Liver (tissue), 10 donors: ENCODE measurements at places on chromosomes 1 and 21.

DNA sequence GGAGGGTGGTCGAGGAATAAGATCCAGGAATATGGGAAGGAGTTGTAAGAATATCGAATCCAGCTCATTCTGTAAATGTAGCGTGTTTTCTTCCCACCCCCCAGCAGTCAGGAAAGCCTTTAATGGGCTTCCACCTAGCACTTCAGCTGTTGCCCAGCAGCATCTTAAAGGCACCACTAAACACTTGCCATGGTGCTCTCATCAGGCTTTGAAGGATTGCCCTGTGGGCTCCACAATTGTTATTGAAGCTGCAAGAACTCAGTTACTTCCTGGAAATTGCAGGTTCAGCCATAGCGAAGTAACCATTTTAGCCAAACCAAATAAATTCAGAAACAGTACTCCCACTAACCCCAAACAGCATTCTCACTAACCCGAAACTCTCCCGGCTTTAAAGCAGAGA, 511.2 kb downstream of the PLPP3 start:
- no peak for DNase-seq

GRCh38 chr1:22767852-22768251, 57.2 kb downstream of the EPHB2 start:
- DNase-seq: no peak

GRCh38 chr1:176444286-176444685, 18.7 kb upstream of the PAPPA2 start:
- no peak for DNase-seq

- no peak for DNase-seq
Measured at GRCh38 chr1:167447521-167448136, 70.7 kb downstream of the CD247 start.

GRCh38 chr1:95655321-95656020, 421.5 kb downstream of the RWDD3 start:
- DNase-seq: no peak

DNA sequence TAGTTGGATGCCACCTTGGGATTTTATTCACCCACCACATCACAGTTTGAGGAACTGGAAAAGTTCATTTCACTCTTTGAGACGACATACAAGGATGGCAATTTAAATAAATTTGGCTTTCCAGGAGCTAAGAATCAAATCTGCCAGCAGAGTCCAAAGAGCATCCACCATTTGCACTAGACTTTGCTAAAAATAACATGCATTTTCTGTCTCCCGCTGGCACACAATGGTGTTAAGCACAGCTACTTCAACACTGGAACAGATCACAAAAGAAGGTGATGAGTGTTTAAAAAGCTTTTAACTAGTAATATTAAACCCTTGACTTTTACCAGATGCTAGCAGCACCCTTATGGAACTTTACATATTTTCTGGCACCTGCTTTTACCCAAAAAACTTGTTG, 44.6 kb downstream of the MAEL start:
- DNase-seq: no peak

DNA sequence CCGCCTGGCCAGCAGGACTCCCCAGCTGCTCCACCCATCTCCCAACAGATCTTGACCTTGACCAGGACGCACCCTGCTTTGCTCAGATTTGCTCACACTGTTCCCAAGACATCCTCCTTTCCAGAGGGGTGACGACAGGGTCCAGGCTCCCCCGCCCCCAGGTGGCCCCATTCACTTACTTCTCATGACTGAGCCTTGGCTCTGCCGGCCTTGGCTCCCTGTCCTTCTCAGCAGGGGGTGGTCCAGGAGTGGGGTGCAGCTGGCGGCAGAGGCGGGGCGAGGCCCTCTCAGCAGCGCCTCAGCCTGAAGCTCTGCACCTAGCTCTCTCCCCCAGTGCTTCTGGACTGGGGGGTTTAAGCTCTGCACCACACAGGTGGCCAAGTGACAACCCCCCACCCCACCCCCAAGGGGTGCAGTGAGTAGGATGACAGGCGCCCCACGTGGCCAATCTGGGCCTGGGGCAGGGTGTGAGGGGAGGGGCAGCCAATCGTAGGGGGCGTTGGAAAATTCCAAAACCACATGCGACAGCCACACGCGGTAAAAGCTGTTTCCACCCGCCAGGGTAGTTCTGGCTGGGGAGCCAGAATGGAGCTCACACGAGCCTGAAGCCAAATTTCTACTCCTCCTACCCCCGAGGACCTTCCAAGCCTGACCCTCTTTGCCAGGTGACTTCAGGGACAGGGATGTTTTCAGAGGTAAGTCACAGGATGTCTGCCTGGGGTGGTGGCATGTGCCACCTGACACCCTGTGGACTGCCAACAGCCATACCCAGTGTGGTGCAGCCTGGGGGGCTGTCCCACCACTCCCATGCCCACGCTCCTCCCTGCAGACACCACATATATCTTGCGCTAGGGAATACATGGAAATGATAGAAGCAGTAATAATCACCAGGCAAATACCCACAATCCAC, 5.6 kb downstream of the RORC start:
- no peak for DNase-seq

GRCh38 chr1:167105271-167106118, 11.6 kb downstream of the STYXL2 start:
- no peak for DNase-seq

- no peak for DNase-seq
Measured at GRCh38 chr21:39088031-39088370, 95.2 kb downstream of the PSMG1 start.

GRCh38 chr1:119987112-119987511, 82.3 kb downstream of the NOTCH2 start:
- no peak for DNase-seq

DNA sequence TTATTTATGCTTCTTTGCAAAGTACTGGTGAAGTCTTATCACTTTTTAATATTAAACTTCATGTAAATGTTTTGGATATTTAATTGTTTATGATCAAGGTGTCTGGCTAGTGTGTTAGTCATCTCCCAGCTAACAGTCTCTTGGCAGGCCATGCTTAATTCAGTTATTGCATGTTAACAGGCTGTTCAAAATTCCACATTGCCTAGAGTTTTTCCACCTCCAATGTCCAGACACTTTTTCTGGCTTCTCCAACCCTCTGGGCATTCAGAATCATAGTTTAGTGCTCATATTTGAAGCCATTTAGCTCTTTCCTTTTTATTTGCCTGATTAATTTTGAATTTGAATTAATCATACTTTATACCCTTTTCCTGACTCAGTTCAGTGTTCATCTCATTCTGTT, 69.2 kb downstream of the OLFML2B start:
- DNase-seq: no peak

GRCh38 chr1:108043707-108044106, 78.7 kb upstream of the VAV3 start:
- DNase-seq: no peak

GRCh38 chr1:75641325-75641724, 30.4 kb upstream of the SLC44A5 start:
- DNase-seq: no peak

DNA sequence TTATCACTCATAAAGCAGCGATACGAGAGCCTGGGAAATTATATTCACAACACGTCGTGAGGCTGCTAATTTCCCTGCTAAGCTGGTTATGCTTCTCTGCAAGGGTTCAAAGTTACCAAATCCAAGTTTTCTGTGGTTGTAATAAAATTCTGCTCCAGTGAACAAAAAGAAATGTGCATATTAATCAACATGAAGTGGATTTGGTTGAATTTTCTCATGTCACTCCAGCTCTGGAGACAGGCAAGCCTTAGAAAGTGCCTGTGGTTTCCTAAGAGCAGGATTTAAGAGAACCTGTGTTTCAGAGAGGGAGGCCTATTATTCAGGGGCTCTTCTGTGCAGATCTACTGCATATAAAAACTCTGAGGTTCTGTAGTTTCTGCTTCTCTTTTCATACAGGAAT, 87.5 kb downstream of the WLS start:
- DNase-seq: no peak

GRCh38 chr1:26031611-26032220, 10.1 kb downstream of the EXTL1 start:
- no peak for DNase-seq

GRCh38 chr1:15953791-15954241, 22.1 kb downstream of the ZBTB17 start:
- no peak for DNase-seq

- no peak for DNase-seq
Measured at GRCh38 chr1:187570166-187570565, 741.4 kb downstream of the PLA2G4A start.

GRCh38 chr1:234000557-234001041, 96.1 kb downstream of the SLC35F3 start:
- no peak for DNase-seq

GRCh38 chr1:224594360-224594759, 21.8 kb upstream of the CNIH3 start:
- no peak for DNase-seq

GRCh38 chr1:163248064-163248463, 45.3 kb upstream of the RGS5 start:
- no peak for DNase-seq

- no peak for DNase-seq
Measured at GRCh38 chr1:244964112-244964971, 100.0 kb upstream of the HNRNPU start.

DNA sequence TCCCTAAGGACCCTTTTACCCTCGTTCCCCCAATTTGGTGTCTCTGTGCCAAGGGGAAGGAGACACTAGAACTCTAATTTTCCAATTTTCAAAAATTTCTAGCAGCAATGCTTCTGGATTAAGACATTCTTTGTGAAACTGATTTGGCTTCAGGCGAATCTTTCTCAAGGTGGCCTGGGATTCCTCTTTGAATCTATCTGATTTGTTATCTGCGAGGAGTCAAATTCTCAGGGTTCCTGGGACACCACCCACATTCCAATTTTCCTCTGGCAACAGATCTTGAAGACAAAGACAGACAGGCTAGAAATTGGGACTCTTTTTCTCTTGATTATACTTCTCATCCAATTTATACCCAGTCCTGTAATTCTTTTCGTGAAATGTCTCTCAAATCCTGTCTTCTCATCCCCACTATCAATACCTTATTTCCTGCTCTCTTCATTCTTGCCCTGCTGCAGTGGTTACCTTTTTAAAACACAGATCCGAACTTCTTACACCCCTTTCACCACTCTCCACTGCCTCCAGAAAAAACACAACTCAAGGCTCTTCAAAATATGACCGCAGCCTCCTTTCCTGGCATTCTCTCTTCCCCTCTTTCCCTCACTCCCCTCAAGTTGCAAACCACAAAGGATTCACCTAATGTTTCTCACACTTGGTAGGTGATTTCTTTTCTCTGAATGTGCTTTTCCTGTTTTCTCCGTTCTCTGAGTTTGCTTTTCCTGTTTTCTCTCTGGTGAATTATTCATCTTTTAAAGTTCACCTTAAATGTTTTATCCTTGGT, 2.7 kb upstream of the MPZL1 start:
- no peak for DNase-seq

DNA sequence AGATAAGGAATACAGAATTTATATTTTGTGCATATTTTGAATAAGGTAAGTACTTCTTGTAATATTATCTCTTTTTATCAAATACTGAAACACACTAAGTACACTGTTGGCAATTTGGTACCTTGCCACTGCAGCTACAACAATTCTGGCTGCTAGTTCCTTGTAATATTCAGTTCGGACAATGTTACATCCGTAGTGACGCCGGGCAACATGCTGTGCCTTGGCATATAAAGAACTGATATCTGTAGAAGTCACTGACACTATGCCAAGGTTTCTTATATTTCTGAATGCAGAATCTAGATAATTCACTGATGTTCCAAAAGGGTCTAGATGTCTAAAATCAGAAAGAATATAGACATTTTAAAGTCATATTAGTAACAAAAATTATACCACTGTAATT, 17.5 kb downstream of the TRMT1L start:
- DNase-seq: no peak

- DNase-seq: no peak
Measured at GRCh38 chr1:246317332-246318035, 189.6 kb downstream of the SMYD3 start.

- DNase-seq: no peak
Measured at GRCh38 chr1:149879556-149879955, 19.8 kb upstream of the BOLA1 start.

DNA sequence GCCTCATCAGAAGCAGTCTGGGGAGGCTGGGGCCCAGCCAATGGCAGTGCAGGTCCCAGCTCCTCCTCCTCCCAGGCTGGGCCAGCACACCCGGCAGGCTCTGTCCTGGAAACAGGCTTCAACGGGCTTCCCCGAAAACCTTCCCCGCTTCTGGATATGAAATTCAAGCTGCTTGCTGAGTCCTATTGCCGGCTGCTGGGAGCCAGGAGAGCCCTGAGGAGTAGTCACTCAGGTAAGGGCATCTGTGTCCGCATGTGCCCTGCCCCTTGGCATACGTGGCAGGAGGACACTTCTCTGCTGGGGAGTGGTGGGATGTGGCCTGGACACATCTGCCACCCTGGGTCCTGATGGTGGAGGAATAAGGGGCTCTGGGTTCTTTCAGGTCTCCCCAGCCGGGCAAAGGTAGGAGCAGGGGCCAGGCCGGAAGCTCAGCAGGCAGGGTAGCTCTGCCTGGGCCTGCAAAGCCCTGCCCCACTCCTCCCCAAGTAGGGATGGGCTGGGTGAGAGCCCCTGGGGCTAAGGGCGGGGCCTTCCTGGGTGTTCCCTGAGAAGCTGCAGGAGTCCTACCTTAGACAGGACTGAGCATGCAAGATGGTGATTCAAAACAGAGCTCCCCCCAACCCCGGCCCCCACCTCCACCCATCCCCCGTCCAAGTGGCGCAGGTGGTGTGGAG, at the start of gene GJB5:
Gene GJB5, plus strand, starts transcription at position 84 of the 674 bp plus-strand sequence. CDS start 2,284 bp downstream, outside the sequence.
- no peak for DNase-seq

DNA sequence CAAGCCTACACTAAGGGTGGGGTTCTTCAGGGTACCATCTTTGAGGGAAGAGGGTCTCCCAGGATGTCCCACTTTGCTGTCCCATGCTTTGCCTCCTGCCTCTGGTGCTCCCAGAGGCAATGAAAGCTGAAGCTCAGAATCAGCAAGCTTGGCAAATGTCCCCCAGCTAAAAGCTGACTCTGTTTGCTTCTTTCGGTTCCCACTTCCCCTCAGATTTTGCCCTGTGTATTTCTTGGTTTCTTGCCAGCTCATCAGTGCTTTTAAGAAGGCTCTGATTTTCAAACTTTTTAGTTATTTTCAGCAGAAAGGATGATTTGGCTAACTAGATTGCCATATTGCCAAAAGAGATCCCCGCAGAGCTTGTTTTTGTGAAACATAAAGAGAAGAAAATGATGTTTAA, 33.1 kb upstream of the COG2 start:
- DNase-seq: no peak

- no peak for DNase-seq
Measured at GRCh38 chr1:7104339-7104738, 319.1 kb downstream of the CAMTA1 start.

GRCh38 chr1:89261926-89262515, 10.6 kb downstream of the GBP5 start:
- no peak for DNase-seq
